ENCODE measurements at places on chromosomes 3 and 15. TPM values are rescaled to one million over a fixed set of nuclear protein-coding genes. Genes with fewer than 3 reads are reported as not detected.

Gene AMT
- total RNA-seq, result 32.8 TPM

Gene DNAJC17
- 43.1 TPM for total RNA-seq

Gene C3orf22
- total RNA-seq, result 0.44 TPM

Gene DNAJA4
- 4.6 TPM for total RNA-seq

Gene TRAK1
- total RNA-seq, result 53.8 TPM

Gene CYP11A1
- total RNA-seq, result 2.0 TPM

Gene GATM
- 64.1 TPM for total RNA-seq

Gene P4HTM
- 48.4 TPM for total RNA-seq

GRCh38 chr3:135755330-135756105 is 210.0 kb upstream of the PPP2R3A start:
- no peak overlapping the region for H3K27ac ChIP-seq
- no peaks in the 10 kb centered on the region for H3K4me1 ChIP-seq
- no peaks in the 10 kb centered on the region for H3K36me3 ChIP-seq
- DNase-seq, result no peak
- H3K4me3 ChIP-seq, result no peak overlapping the region

- no peak overlapping the region for H3K4me3 ChIP-seq
- H3K36me3 ChIP-seq, result no peaks in the 10 kb centered on the region
- no peaks in the 10 kb centered on the region for H3K27me3 ChIP-seq
These were observed 11.5 kb downstream of the ITPR1 start for GRCh38 chr3:4504340-4505261.

DNA sequence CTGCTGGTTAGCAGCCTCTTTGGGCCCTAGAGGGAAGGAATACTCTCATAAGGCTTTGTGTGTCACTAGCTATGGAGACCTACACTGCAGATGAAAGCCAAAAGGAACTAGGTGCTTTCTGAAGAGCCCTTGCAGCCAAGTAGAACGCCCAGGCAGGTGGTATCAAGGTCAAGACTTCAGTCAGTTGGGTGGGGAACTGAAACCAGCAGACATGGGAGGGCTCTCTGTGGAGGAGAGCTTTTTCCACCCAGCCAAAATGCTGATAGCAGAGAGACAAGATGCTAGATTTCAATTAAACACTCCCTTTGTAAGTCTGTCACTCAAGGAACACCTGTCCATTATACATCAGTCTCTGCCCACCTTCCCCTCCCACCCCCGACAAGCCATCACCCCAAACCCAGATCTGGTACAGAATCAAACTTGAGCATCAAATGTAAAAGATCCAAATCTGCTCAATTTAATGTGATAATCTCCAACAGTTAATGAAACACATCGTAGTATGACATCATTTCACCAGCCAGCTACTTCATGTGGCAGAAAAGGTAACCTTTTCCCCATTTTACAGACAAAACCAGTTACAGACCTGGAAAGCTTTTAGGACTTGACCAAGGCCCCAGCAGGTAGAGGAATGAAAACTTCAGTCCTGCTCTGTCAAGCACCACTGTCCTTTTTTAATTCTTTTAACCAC is 14.6 kb downstream of the MRPS25 start:
- no peak overlapping the region for H3K4me3 ChIP-seq
- H3K36me3 ChIP-seq, result peaks cover 12% of the 10 kb centered on the region

DNA sequence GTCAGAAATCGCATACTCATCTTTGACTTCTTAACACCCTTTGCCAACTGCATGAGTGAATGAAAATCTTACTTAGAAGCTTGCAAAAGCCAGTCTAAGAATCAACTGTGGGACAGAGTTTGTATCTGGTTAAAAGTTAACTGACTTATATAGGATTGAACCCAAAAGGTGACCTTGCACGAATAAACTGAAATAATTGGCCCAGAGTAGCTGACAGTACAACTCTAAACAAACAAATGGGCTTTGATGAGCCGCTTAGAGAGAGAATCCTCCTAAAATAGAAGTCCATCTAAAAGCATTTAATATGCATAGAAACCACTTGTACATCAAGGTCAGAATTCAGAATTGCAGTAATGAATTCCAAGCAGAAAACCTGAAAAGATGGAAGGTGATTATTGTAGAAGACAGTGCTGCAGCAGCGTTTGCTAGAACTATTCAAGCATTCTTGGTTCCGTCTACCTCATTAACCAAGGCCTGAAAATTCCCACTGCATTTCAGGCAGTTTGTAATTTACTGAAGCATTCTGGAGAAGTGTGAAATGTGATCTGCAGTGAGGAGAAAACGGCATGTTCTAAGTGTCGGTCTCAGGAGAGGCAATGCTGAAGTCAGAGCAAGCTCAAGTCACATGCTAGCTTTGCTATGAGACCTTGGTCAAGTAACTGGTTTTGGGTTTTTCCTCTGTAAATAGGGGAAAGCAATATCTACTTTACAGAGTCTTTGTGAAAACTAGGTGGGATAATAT is 103.7 kb downstream of the CADPS start:
- H3K27me3 ChIP-seq, result no peaks in the 10 kb centered on the region
- H3K27ac ChIP-seq, result no peak overlapping the region
- no peak for DNase-seq
- no peak overlapping the region for H3K4me3 ChIP-seq
- peaks cover 2% of the 10 kb centered on the region for H3K36me3 ChIP-seq
- H3K4me1 ChIP-seq, result peaks cover 14% of the 10 kb centered on the region

- no peak overlapping the region for H3K27ac ChIP-seq
- peaks cover 19% of the 10 kb centered on the region for H3K27me3 ChIP-seq
These were observed 9.9 kb upstream of the RPL29 start for GRCh38 chr3:52005571-52005986.

GRCh38 chr3:115691964-115692363 is 68.7 kb downstream of the GAP43 start:
- no peaks in the 10 kb centered on the region for H3K4me1 ChIP-seq
- DNase-seq, result no peak
- H3K27ac ChIP-seq, result no peak overlapping the region
- H3K36me3 ChIP-seq, result no peaks in the 10 kb centered on the region

DNA sequence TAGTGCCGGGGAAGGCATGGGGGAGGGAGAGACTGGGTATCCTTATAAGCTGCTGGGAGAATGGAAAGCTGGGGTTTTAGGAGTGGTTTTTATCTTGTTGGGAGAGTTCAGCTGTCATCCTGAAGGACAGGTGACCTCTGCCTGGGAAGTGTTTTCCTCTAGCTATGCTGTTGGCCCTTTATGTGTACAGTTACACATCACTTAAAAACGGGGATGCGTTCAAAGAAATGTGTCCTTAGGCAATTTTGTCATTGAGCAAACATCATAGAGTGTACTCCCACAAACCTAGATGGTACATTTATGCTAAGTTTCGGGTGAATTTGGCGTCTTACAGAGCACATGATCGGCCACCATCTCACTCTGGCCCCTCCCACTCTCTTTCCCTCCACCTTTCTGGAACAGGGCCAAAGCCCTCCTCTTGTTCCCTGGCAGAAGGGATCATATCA is 164.3 kb upstream of the NUDT16 start:
- no peak for DNase-seq
- H3K4me3 ChIP-seq, result no peak overlapping the region
- no peak overlapping the region for H3K27ac ChIP-seq
- H3K36me3 ChIP-seq, result peaks cover 2% of the 10 kb centered on the region
- H3K4me1 ChIP-seq, result no peaks in the 10 kb centered on the region

DNA sequence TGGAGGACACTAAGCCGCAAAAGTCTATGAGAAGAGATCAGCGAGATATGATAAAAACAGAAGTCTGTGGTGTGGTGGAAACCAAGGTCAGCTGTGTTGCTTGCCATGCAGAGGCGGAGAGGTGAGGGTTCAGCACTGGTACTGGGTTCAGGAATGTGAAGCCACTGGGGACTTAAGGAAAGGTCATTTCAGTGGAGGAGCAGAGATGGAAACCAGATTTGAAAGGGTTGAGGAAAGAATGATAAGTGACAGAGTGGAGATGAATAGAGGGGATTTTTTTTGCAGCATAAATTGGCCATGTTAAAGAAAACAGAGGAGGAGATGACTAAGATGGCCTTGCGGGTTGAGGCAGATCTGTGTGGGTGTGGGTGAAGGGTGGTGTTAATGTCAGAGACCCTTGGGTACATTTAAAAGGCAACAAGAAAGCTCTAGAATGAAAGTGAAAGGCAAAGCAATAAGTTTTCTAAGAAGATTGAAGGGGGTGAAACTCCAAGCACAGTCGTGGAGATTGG is 265.5 kb downstream of the ADAMTSL3 start:
- H3K27ac ChIP-seq, result no peak overlapping the region
- no peaks in the 10 kb centered on the region for H3K27me3 ChIP-seq
- DNase-seq, result no peak
- H3K36me3 ChIP-seq, result no peaks in the 10 kb centered on the region

GRCh38 chr3:126952261-126952982 is 30.5 kb upstream of the PLXNA1 start:
- no peaks in the 10 kb centered on the region for H3K4me1 ChIP-seq
- DNase-seq, result no peak
- H3K36me3 ChIP-seq, result peaks cover 2% of the 10 kb centered on the region
- H3K4me3 ChIP-seq, result no peak overlapping the region
- no peaks in the 10 kb centered on the region for H3K27me3 ChIP-seq
- no peak overlapping the region for H3K27ac ChIP-seq

DNA sequence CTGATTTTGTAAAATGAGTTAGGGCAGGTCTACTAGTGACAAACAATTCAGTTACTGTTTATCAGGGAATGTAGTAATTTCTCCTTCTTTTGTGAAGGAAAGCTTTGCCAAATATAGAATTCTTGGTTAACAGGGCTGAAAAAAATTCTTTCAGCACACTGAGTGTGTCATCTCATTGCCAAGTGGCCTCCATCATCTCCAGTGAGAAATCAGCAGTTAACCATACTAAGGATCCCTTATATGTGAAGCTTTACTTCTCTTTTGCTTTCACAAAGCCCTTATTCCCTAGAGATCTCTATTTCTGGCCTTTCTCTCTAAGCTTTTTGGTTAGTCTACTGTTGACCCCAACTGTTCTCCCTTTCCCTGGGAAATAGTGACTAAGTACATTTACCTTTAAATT is 269.1 kb downstream of the SCAPER start:
- no peak for DNase-seq
- H3K27me3 ChIP-seq, result no peaks in the 10 kb centered on the region
- no peaks in the 10 kb centered on the region for H3K4me1 ChIP-seq
- H3K27ac ChIP-seq, result no peak overlapping the region
- H3K36me3 ChIP-seq, result peaks cover 28% of the 10 kb centered on the region
- no peak overlapping the region for H3K4me3 ChIP-seq

- H3K27ac ChIP-seq, result peak overlapping the region; percentile 67
- peaks cover 16% of the 10 kb centered on the region for H3K4me1 ChIP-seq
- no peak for DNase-seq
- peaks cover 7% of the 10 kb centered on the region for H3K36me3 ChIP-seq
- no peaks in the 10 kb centered on the region for H3K27me3 ChIP-seq
These were observed 105.0 kb downstream of the KLHL25 start for GRCh38 chr15:85689729-85690128.

Measured in progenitor cell of endocrine pancreas (in vitro differentiated cells).